ENCODE measurements at places on chromosomes 16 and 17.

GRCh38 chr16:85104821-85105391, 7.4 kb downstream of the CIBAR2 start:
- no peak for DNase-seq

GRCh38 chr16:75097941-75098901, 18.4 kb downstream of the LDHD start:
- DNase-seq = peak; percentile 49

DNA sequence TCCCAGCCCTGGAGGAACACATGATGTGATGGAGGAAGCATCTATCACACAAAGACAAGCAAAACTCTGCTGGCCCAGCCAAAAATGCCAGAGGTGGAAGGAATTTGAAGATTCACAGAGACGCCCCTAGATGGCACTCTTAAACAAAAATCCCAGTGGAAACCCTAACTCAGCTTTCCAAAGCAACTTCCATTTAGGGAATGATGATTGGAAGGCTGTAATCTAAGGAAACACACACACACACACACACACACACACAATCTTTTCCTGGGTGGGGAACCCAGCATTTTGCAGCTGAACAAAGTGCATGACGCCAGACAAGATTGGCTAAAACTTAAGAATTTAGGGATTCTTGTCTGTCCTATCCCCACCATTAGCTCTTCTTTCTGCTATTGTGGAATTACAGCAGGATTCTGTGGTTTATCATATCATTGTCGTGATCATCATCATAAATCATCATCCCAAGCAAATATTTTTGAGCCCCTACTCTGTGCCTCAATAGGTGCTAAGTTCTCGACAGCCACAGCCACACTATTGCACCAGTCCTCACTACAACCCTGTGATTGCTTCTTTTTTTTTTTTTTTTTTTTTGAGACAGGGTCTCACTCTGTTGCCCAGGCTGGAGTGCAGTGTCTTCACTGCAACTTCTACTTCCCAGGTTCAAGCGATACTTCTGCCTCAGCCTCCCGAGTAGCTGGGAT, 1.6 kb upstream of the LDAF1 start:
- DNase-seq = no peak

GRCh38 chr16:30664616-30665109, 6.4 kb downstream of the FBRS start:
- DNase-seq = no peak

GRCh38 chr16:59941594-59941993, 1207.5 kb upstream of the GOT2 start:
- DNase-seq = no peak

DNA sequence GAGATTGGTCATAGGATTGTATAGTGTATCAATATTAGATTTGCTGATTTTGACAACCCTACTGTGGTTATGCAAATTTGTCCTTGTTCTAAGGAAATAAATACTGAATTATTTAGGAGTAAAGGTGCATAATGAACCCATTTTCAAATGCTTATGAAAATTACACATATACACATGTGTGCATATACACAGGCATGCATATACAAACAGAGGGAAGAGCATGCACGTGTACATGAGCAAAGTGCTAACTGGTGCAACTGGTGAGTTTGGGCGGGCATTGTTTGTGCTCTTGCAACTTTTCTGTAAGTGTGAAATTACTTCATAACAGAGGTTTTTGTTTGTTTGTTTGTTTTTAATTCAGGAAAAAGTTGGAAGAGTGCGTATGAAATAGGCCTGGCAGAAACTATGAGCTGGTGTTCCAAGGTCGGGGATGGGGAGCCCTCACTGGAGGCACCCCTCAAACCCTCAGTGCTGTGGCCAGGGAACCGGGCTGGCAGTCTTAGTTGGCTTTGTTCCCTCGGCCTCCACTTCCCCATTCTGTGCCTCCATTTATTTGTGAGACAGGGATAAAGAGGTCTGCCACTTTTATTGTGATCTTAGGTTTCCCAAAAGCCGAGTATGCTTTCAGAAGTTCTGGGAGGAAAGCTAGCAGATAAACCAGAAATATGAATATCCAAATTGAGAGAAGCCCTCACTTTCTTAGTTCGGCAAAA, 5.8 kb downstream of the DEXI start:
- DNase-seq = no peak

DNA sequence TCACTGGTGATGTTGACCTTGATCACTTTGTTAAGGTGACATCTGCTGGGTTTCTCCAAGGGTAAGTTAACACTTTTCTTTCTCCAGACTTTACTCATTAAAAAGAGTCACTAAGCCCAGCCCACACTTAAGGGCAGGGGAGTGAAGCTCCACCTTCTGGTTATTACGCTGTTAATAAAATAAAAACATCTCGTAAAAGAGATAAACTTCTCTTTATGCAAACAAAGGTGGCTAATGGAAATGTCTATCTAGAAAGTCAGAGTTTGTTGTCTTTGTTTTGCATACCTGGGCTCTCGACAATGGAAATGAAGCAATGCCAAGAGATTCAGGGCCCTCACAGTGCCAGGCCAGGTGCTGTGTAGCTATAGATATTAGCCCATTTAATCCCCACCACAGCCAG, 134.4 kb downstream of the ZFHX3 start:
- DNase-seq = no peak

DNA sequence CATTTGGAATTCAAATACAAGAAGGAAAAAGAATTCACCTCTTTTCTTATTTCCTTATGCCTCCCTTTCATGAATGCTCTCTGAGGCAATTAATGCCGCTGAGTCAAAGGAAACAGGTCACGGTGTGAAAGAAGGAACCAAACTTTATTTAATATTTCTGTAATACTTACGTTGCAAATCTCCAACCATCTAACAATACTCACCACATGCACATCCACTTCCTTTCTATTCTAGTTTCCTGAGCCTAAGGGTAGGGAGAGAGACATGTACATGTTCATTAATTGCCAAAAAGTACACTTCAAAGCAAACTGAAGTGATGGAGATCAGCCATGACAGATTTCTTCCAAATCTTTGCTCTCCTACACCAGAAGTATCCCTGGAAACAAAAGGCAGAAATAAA, 47.9 kb upstream of the HLF start:
- no peak for DNase-seq

DNA sequence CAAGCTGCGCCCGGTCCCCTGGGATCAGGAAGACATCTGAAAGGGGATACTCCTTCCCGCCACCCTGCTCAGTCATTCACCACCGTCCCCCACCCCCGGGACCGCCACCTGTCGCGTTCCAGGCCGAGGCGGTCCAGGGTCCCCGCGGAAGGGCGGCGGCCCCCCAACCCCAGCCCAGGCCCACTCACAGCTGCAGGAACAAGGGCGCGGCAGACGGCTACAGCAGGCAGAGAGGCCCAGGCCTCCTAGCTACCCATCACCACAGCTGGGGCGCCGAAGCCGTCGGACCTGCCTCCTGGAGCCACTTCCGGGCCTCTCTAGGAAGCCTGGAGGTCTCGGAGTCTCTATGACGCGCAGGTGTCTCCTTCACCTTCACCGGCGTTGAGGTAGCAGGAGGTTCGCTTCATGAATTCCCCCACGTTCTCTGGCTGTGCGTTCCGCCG, at the start of gene SDR42E1:
TSS of gene SDR42E1 (minus strand) at position 272 of the 443 bp plus-strand sequence. CDS start 10,612 bp downstream, outside the sequence.
- DNase-seq = peak; percentile 6

GRCh38 chr16:2925951-2926649, 14.4 kb downstream of the FLYWCH1 start:
- DNase-seq = no peak

GRCh38 chr16:12095275-12096156, 119.0 kb downstream of the SNX29 start:
- peak; percentile 48 for DNase-seq

DNA sequence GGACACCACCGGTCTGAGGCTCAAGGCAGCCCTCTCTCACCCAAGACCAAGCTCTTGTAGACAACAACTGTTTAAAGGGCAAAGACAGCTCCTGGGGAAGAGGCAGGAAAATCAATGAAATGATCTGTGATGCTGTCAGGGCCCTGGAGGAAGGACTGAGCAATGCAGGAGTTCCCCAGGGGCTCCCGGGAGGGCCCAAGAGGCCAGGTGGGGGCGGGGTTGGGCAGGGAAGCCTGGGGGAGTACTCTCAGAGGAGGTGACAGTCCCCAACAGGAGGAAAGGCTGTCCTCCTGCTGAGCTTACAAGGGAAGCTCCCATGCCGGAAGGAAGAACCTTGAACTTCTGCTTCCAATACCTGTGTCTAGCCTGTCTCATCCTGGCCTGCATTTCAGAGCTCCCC, 8.3 kb upstream of the NOS2 start:
- DNase-seq = no peak

GRCh38 chr17:73447319-73447718, 135.5 kb upstream of the CDC42EP4 start:
- no peak for DNase-seq

DNA sequence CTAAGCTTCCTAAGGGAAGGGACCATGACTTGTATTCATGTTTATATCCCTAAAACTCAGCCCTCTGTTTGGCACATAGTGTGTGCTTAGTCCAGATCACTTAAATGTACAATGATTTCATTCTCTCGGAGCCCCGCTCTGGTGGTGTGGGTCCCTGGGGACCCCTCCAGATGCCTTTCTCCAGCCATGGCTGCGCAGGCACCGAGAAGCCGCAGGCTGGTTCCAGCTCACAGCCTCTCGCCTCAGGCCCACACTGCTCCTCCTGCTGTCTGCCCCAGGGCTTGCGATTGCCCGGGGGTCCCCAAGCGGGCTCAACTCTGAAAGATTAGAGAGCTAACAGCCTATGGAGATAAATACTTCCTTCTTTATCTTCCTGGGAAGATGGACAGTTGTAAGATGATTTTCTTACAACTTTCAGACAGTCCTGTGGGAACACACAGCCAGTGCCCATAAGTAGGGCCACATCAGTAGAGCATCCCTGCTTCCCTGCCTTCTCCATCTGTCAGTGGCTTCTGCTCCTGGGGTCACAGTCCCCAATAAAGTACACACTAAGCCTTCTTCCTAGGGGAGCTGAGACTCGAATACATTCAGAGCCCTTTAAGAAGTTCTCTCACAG, 66.2 kb downstream of the CENPV start:
- DNase-seq = no peak

GRCh38 chr17:9958586-9959281, 53.7 kb upstream of the RCVRN start:
- DNase-seq = no peak

DNA sequence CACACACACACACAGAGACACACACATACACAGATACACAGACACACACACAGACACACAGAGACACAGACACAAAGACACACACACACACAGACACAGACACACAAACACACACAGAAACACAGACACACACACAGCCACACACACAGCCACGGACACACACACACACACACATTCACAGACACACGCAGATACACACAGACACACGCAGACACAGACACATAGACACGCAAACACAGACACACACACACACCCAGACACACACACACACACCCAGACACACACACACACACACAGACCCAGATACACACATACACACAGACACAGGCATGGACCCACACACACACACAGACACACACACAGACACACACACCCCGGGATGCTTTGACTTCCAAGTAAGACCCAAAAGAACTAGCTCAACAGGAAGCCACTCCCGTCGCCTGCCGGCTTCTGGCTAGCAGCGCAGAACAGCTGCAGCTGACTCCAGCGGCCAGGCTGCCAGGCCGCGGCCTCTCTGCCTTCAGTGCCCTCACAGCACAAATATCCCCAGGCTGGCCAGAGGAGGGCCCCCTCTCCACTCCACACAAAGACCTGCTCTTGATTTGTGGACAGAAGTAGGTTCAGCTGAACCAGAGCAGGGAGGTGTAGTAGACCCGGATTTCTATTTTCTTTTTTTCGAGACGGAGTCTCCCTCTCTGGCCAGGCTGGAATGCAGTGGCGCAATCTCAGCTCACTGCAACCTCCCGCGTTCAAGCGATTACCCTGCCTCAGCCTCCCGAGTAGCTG, 6.0 kb upstream of the CHRNE start:
- DNase-seq = peak; percentile 57

DNA sequence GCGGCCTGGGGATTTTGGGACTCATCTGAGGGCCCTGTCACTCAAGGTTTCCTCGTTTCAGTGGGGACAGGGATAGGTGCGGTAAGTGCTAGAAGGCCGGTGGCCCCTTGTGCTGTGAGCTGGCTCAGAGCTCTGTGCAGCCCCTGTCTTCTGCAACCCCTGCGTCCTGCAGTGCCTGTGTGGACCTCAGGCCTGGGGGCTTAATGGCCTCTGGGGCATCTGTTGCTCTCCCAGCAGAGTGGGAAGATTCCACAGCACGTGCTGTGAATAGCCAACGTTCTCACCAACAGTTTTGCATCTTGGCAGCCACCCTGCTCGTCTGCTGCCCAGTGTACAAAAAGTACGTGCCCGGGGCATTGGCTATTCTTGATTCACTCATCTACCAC, 4.9 kb downstream of the FOXC2 start:
- no peak for DNase-seq

Data from activated CD4-positive, alpha-beta T cell treated with anti-CD3 and anti-CD28 coated beads, Interleukin-2, amount 50 U/mL, for 24 hours (primary cell).